ENCODE measurements at places on chromosomes 13 and 19. TPM values are rescaled to one million over a fixed set of nuclear protein-coding genes. Genes with fewer than 3 reads are reported as not detected.

DNA sequence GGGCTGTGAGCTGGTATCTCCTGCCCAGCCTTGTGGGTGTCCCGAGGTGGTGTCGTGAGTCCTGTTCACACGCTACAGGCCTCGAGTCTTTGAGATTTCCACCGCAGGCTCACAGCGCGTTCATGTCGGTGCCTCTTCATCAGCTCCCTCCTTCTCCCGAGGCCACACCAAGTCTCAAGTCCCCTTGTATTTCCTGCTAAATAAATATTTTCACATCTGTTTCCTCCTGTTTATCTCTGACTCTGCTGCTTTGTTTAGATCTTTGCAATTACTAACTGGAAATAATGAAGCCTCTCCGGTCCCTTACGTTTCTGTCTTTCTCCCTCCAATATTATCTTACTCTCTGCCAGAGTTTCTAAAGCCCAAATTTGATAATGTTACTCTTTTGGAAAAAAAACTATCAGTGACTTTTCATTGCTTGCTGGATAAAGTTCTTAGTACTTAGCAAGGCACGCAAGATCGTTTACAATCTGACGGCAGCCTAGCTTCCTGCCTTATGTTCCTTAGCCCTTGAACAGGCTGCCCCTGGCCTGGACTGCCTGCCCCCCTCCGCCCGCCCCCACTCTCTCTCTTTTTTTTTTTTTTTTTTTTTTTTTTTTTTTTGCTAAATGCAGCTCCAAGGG is 130.5 kb upstream of the RNF113B start:
- no peak for DNase-seq

GRCh38 chr13:27622102-27622820 is 569 bp downstream of the POLR1D start:
- no peak for DNase-seq

- no peak for DNase-seq
Observed at GRCh38 chr13:45092663-45093062, 27.6 kb upstream of the GTF2F2 start.

GRCh38 chr13:71867131-71867814 is at the start of gene DACH1:
DACH1 (minus strand) TSS chr13:71867204.
- DNase-seq, result peak; percentile 95

CYP4F8 gene
- not detected for polyA plus RNA-seq

MEIOSIN gene
- not detected for polyA plus RNA-seq

CAPN12 gene
- 9.1 TPM for polyA plus RNA-seq

All from renal pelvis (tissue), 12 donors.